ENCODE measurements at places on chromosomes 1 and 21.

DNA sequence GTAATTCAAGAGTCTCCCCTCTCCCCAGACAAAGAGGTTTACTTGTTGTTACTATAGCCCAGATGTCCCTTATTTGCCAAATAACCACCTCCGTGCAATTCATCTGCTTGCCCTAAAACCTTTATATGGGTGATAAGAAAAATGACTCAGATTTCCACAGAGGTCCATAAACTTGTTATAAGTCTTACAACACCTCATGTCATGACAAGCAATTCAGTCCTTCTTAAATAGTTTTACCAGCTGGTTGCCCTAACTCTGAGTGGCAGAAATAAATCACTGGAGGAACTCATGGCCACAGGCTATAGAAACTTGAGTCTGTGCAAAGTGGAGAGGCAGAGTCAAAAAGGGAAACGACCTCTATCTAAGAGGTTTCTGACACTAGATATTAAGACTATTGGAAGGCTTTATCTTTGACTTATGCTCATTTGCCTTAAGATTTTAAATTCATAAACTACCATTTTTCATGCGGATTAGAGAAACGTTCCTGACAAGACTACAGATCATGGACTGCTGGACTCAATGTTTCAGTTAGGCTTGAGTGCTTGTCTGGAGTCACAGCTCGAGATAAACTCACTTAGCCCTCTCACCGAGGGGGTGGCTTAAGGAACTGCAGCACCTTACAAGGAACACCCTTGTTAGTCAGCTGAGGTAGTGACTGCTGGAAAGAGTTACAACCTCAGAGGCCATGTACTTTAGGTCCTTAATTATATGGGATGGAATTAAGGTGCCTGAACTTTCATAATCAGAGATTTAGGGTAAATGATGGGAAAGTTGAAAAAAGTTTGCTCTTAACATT, 662.5 kb upstream of the USP24 start:
- DNase-seq = no peak

GRCh38 chr1:3631320-3632260, 6.8 kb downstream of the TPRG1L start:
- no peak for DNase-seq

DNA sequence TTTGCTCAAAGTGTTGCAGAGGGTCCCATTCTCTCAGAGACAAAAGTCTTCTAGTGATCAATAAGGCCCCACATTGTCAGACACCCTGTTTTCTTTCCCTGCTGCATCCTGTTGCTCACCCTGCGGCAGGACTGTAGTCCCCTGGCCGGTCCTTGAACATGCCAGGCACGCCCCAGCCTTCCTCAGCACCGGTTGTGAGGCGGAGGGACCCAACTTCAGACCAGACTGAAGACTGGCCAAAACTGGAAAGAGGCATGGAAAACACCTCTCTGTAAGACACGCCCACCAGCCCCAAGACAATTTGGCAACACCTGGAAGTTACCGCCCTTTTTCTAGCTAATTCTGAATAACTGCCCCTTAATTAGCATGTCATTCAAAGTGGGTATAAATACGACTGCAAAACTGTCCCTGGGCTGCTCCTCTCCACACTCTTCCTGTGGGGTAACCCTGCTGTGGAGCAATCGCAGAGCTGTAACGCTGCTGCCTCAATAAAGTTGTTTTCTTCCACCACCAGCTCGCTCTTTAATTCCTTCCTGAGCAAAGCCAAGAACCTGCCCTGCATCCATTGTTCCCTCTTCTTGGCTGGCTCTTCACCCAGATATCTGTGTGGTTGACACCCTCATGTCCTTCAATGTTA, 23.8 kb downstream of the PLA2G2A start:
- DNase-seq = no peak

- DNase-seq = no peak
Measured at GRCh38 chr1:113135460-113135859, 62.5 kb downstream of the LRIG2 start.

DNA sequence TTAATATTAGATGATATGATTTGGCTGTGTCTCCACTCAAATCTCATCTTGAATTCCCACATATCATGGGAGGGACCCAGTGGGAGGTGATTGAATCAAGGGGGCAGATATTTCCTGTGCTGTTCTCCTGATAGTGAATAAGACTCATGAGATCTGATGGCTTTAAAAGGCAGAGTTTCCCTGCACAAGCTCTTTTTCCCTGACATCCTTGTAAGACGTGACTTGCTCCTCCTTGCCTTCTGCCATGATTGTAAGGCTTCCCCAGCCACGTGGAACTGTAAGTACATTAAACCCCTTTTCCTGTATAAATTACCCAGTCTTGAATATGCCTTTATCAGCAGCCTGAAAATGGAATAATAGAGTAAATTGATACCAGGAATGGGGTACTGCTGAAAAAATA, 13.3 kb upstream of the F13B start:
- DNase-seq = no peak

GRCh38 chr1:112509005-112509659, 367 bp downstream of the WNT2B start:
- DNase-seq = no peak

- no peak for DNase-seq
Measured at GRCh38 chr1:33790577-33790976, 73.3 kb upstream of the HMGB4 start.

DNA sequence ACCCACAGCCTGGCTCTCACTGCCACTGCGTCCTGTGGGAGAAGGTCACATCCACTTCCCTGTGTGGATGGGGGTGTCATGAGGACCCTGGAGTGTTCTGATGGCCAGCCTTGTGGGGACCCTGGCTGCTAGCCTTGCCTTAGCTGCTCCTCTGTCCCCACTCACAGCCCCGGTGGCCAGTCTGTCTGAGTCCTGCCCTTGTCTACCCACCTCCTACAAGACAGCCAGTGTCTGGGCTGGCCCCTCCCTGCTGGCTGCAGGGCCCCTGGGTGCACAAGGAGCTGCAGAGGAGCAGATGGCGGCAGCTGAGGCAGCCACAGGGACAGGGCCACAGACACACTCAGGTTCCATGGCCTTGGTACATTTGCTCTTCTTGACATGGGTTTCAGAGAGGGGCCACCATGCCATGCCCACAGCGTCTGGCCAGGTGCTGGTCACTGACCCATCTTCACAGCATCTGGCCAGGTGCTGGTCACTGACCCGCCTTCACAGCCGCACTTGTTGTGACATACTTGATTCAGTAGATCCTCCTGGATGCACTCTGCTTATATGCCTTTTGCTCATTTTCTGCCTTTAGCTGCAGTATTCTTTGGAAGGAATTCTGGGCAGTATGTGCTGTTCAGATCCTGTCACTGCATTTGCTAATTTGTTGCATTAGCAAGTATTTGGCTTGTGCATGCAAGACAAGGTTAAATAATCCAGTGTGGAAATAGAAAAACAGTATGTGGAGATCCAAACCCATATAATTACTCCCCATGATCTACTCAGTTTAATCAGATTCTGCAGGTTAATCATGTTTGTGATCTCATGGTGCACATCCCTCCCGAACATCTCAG, 157.8 kb downstream of the PCBP3 start:
- DNase-seq = no peak

GRCh38 chr1:53075761-53076163, 13.7 kb downstream of the PODN start:
- no peak for DNase-seq

GRCh38 chr1:12618661-12618964, 603 bp upstream of the DHRS3 start:
- DNase-seq = no peak

- DNase-seq = no peak
Measured at GRCh38 chr1:230758709-230759368, 11.7 kb downstream of the CAPN9 start.

- no peak for DNase-seq
Measured at GRCh38 chr1:51986718-51987117, 3.8 kb downstream of the RAB3B start.

DNA sequence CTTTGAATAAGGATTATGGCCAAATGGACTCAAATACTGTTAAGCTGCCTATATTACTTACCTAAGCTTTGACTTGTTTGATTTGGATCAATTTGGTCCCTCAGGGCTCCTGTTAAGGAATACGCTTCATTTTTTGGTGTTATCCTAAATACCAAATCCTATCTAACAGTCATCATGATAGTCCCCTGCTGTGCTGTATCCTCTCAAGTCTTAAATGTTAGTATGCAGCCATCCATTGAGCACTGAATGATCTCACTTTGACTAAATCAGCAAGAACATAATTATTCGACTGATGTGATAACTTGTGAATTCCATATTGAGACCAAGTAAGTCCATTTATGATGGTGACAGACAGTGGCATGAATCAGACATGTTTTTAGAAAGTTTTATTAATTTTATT, 53.1 kb upstream of the ATF3 start:
- no peak for DNase-seq

DNA sequence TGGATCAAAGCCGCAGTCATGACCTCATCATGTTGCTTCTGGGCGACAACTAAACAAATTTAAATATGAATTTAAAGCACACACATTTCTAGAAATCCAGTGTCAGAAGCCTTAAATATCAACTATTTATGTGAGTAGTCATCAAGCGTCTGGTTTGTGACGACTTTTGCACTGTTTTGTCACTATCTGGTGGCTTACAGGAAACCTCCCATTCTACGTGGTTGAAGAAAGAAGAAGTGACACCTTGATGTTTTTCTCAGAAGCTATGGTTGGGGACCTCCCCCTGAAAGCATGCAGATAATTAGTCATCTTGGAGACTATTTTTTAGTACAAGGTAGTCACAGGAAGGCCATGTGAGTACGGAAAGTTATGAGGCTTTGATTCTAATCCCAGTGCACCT, 58.5 kb downstream of the TENT5C start:
- DNase-seq = no peak

GRCh38 chr1:247089616-247090375, 11.2 kb upstream of the ZNF670 start:
- DNase-seq = no peak

GRCh38 chr1:116152950-116153691, 41.9 kb downstream of the MAB21L3 start:
- no peak for DNase-seq

- no peak for DNase-seq
Measured at GRCh38 chr1:155022927-155023236, 10.7 kb downstream of the DCST2 start.

DNA sequence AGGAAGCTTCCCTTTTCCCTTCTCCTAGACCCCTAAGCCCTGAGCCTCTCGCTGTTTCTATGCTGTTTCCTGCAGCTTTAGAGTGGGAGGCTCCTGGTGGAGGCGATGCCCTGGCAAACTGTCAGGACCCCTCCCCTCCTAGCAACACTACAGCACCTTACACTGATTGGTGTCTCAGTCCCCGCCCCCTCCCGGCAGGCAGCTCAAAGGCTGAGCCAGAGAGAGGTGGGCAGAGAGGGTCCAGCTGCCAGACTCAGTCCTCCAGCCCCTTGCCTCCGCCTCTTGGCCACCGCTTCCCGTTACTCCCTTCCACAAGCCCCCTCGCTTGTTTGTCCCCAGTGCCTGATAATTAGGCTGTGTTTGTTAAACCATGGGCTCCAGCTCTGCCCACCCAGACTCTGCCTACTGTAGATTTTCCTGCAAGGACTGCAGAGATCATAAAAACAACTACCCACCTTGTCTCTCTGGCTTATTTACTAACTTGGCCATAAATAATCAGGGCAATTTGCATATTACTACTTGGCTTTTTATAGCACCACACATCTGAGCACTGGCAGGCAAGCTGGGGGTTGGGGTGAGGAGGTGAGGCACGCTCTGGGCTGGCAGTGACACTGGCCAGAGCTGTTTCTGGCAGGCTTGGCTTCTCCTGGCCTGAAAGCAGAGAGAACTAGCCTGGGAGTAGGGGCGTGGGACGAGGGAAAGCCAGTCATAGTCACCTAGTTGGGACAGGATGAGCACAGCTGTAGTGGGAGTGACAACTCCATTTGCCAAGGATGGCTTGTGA, 107.5 kb downstream of the CSMD2 start:
- DNase-seq = no peak

DNA sequence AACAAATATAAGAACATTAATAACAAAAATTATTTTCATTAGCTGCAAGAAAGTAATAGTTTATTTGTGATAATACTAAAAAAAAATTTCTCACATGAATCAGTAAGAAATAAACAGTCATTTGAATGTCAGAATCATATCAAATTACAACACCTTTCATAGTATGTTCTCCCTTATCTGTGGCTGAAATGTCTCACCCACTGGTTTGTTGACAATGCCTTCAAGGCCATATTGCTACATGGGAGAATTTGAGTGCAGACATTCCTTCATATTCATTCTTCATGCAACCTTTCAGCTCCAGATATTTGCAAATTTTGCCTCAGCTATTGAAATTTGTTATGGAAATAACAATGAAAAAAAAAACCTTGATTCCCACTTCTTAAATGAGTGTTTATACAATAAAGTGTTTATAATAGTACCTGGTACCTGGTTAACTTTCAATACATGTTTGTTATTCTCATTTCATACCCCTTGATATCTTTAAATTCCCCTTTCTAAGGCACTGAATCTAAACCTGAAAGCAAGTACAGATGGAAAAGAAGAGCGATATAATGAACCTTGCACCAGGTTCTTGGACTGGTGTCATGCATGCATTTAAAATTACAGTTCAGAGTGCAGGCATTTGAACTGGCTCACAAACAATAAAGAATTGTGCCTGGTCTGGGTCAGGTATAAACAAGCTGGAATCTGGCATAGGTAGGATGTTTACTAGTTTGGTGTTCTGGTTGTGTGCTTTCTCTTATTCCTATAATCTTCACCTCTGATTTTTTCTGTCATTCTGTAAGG, 242.2 kb upstream of the ADGRL2 start:
- no peak for DNase-seq

DNA sequence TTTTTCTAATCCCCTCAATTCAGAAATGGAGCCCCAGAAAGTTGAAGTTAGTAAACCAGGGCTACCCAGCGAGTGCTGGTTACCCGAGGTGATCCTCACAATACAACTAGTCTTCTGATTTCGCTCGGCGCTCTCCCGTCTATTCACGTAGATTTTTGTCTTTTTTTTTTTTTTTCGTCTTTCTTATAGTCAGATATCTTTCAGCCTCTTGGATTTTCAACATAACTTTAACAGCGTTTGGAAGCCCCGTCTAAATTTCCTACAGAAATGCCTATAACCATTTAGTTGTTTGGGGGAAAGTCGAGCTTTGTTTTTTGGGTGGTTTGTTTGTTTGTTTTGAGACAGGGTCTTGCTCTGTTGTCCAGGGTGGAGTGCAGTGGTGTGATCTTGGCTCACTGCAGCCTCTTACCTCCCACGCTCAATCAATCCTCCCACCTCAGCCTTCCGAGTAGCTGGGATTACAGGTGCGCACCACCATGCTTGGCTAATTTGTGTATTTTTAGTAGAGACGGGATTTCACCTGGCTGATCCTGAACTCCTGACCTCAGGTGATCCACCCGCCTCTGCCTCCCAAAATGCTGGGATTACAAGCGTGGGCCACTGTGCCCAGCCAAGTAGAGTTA, 818 bp upstream of the TMEM50B start:
- DNase-seq = no peak

GRCh38 chr21:36093512-36093911, 23.7 kb downstream of the CBR1 start:
- DNase-seq = no peak

GRCh38 chr1:8318436-8318835, 522 bp downstream of the SLC45A1 start:
- no peak for DNase-seq

All from MG63 (cell line).